ENCODE measurements at places on chromosomes 11 and 22.

GRCh38 chr11:80849253-80849652, 1408.4 kb upstream of the TENM4 start:
- DNase-seq, result no peak

GRCh38 chr11:2289350-2289749, 12.4 kb downstream of the C11orf21 start:
- DNase-seq, result no peak

GRCh38 chr22:39240831-39241793, 3.7 kb downstream of the PDGFB start:
- DNase-seq, result no peak

DNA sequence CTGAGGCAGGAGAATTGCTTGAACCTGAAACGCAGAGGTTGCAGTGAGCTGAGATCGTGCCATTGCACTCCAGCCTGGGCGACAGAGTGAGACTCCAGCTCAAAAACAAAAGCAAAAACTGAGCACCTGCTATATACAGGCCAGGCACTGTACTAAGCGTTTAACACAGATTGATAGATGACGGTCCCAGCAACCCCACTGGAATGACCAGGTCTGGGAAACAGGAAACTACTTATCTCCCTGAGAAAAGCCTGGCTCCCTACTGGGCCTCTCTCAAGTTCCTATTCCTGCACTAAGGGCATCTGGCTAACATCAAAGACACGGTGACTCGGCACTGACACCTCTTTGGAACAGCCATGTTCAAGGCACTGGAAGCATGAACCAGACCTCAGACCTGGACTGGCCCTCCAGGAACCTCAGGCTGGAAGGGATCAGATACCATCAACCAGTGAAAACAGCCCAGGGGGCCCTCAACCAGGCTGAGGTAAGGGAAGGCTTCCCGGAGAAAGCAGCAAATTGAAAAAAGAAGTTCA, 16.6 kb downstream of the ARAP1 start:
- no peak for DNase-seq

DNA sequence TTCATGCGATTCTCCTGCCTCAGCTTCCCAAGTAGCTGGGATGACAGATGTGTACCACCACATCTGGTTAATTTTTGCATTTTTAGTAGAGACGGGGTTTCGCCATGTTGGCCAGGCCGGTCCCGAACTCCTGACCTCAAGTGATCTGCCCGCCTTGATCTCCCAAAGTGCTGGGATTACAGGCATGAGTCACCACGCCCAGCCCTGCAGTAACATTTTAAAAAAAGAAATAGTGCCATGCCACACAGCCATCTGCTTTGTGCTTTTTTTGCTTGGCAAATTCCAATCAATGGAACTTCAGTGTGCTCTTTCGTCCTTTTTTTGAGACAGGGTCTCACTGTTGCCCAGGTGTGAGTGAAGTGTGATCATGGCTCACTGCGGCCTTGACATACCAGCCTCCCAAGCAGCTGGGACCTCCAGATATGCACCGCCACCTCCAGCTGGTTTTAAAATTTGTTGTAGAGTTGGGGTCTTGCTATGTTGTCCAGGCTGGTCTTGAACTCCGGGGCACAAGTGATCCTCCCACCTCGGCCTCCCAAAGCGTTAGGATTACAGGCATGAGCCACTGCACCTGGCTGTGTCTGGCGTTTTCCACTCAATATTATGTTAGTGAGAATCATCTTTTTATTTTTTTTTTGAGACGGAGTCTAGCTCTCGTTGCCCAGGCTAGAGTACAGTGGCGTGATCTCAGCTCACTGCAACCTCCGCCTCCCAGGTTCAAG, 1.8 kb upstream of the CHADL start:
- no peak for DNase-seq

DNA sequence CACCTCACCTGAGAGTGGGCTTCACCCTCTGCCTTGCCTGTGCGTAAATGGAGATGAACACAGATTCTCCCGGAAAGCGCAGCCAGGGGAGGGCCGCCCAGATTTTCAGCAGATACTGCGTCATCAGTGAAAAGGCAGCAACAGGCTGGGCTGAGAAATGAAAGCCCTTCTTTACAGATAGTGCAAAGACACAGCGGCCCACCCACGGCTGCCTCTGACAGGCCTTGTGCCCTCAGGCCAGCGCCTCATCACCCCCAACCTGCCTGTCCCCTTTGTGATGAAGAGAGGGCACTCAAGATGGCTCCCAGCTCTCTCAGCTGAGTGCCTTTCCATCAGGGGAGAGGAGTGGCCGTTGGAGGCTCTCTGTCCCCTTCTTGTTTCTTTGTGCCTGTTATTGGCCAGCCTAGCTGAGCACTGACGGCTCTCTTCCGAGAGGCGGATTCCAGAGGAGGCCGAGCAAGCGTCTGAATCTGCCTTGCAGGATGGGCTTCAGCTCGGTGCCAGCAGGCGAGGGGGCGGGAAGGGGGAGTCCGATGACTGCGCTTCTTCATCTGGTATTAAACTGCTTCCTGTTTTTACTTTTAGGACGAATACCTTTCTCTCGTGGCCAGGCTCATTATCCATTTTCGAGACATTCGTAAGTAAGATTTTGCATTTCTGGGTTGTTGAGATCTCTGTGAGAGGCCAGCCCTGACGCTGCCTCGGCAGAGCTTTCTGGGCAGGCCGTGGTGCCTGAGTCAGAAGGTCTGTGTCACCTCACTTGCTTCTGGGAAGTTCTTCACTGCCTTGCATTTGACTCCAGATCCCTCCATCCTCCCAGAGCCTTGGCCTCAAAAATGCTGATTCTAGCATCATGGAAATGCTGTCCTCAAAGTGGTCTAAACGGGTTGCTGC, 43.7 kb downstream of the MED15 start:
- DNase-seq, result no peak

GRCh38 chr11:44592125-44592940, 26.9 kb downstream of the CD82 start:
- DNase-seq, result no peak

GRCh38 chr11:95372097-95372656, 141.2 kb upstream of the SESN3 start:
- DNase-seq, result no peak

DNA sequence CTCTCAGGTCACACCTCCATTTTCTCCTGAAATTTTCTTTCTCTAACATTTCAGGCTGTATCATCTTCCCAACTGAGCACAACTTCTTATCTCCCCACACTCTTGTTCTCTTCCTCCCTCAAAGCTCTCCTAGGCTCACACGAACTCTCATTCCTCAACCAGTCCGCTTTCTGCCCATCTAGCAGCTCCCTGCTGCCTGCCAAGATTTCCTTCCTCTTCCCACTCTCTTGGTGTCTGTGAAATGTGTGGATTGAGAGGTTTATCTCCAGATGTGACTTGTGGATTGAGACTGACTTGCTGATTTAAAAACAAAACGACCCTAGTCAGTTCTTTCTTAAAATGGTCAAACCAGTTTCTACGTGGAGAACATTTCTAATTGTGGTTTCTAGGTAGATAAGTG, 106.3 kb downstream of the MTNR1B start:
- DNase-seq, result no peak

DNA sequence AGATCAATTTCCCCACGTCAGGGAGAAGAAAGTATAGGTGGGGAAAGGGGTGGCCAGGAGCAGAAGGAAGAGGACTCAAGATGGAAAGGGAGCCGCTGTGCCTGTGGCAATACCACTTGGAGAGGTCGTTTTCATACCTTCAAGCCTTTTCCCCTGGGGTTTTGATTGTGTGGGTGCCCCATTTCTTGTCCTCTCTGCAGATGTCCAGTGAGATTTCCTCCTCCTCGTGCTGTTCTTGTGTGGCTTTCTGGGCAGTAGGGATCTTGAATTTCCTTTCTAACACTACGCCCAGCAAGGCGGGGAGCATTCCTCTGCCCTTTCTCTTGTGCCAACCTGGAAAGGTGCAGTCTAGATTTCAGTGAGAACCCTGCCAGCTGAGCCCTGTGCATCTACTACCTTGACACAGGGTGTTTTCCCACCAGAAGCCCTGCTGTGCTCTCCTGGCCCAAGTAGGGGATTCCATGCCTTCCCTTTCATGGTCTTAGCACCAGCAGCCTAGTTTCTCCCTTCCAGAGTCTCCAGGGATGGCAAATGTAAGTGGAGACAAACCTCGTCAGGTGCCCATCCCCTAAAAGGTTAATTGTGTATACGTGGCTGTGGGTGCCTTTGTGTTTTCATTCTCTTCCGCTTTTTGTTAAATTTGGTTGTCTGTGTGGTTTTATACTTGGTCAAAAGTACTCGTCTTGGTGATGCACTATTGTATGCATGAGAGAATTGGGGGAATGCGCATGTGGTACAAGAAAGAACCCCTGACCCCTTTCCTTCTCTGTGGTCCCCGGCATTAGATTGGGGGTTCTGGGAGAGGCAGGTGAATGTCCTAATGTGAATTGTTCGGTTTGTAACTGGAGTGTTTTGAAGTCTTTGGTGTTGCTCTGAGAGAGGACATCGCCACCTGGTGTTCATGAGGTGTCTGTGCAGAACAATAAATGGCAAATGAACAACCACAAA, 71.4 kb upstream of the MPEG1 start:
- DNase-seq, result no peak

DNA sequence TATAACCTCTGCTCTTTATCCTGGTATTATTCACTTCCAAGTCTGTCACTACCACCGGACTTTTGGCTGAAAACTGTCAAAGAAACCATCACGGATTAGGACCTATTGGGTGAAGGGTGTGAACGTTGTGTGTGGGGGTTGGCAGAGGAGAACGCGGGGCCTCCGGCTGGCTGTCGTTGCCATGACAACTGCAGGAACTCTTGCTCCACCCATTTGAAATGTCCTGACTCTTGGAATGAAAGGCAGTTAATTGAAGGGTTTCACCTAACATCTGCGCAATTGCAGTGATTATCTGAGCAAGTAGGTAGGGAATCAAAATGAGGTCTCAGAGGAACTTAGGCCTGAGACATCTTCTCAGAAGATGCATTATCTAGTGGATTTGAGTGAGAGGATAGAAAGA, 60.9 kb upstream of the CLMP start:
- DNase-seq, result no peak

DNA sequence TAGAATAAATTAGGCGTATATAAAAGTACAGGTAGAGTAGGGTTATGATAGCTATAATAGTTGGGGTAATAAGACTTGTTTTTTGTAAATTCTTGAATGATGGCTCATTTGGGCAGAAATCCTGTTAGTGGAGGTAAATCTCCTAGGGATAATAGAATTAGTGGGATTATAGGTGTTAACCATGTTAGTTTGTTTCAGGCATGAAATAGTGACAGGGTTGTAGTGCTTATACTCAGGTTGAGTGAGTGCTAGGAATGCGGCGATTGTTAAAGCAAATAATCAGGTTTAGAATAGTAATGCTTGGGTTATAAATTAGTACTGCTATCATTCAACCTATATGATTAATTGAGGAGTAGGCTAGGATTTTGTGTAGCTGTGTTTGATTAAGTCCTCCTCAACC, 297.1 kb downstream of the DYNC2H1 start:
- DNase-seq, result no peak

DNA sequence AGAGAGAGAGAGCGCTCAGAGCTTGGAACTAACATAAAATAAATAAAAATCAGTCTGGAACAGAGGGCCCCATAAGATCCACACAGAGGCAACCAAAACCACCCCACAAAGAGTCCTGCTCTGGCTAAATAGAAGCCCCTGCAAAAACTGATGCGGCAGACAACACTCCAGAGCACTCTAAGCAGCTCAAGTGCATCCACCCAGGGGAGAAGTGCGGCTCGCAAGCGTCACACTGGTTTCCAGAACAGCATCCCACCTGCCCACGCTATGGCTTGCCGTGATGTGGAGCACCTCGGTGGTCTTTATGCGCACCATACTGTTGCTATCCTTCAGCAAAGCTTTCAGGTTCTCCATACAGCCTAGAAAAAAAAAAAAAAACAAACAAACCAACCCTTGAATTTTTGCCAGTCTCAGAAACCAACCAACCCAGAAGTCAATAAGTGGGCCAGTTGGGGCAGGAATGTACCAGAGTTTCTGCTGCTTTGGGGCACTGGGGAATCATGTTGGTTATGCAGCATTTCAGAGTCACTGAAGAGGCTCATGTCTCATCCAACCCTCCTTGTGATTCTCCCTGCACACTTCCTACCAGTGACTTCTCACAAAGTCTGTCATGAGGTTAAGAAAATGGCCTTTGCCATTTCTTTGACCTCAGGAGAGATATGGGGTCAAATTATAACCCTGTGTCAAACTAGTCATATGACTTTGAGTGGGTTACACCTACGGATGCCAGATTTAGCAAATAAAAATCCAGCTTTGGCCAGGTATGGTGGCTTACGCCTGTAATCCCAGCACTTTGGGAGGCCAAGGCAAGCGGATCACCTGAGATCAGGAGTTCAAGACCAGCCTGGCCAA, 3.0 kb downstream of the RSPH14 start:
- DNase-seq, result no peak

GRCh38 chr11:133727774-133728173, 117.5 kb downstream of the SPATA19 start:
- DNase-seq, result no peak

- DNase-seq, result no peak
Measured at GRCh38 chr22:36900225-36900624, 13.2 kb upstream of the CSF2RB start.

GRCh38 chr11:10295064-10295901, 1.3 kb upstream of the SBF2 start:
- DNase-seq, result no peak

DNA sequence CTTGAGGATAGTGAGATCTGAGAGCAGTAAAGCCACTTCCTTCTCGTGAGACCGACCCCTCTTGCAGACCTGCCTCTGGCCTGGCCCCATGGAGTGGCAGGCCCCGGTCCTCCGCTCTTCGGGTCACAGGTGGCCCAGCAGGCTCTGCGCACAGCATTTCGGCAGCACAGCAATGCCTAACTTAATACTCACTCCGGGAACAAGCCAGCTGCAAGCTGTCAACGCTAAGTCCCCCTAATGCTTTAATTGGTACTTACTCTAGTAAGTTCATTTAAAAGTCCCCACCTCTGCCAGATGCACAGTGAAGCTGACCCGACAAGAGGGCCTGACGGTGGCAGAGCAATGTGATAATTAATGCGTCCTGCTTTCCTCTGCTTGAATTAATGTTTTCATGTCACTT, 349.3 kb upstream of the B3GAT1 start:
- no peak for DNase-seq

DNA sequence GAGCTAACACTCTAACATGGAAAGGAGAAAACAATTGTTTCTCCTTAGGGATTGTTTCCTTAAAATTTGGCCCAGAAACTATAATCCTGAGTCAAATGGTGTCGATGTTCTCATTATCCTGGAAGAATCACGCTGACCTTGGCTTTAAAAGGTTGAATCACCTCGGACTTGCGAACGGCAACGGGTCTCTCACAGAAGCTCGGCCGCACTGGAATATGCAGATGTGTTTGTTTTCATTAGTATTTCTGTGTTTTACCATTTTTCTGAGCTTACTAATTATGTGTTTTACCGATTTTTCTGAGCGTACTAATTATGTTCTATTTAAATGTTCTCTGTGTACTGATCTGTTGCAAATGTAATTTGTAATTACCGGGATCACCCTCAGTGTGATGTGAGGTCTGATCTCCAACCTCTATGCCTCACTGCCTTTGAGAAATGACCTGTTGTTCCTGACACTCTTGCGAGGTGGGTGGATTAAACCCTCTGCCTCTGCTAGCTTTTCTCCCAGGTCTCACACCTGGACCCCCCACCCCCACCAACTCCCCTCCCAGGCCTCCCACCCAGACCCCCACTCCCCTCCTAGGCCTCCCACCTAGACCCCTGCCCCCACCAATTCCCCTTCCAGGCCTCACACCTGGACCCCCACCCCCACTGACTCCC, 38.3 kb upstream of the BRSK2 start:
- no peak for DNase-seq

- DNase-seq, result no peak
Measured at GRCh38 chr11:46612326-46612725, 4.7 kb downstream of the HARBI1 start.

Measured in activated naive CD8-positive, alpha-beta T cell treated with anti-CD3 and anti-CD28 coated beads, Interleukin-2, amount 50 U/mL, for 16 hours (primary cell).